ENCODE measurements at places on chromosomes 4 and X.

DNA sequence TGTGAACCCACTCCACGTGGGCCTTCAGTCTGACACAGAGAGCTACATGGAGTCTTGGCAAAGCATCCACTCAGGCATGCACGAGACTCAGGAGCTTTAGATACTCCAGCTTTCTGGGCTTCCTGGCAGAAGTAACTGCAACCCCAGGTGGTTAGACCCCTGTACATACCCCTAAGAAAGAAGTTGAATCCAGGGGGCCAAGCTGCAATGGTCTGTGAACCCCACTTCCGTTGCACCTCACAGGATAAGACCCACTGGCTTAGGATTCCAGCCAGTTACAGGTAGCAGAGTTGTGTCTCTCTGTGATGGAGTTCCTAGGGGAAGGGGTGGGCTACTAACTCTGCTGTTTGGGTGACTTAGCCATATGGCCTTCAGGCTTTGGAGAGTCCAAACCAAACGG lies 21.4 kb upstream of the FAAH2 start:
- no peak for DNase-seq

DNA sequence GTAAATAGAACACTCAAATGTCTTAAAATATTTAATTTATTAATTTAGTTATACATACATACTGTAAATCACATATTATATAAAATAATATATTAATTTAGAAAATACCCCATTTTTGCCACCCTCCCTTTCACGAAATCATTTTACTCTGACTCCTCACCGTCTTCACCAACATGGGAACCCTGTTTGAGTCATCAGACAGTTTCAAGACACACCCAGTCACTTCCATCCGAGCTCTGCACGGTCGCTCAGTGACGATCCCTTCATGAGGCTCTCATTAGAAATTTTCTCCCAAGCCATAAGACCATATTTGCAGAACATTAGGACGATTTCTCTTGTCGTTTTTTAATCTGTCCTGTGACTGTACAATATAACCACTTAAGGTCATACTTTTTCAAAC lies 14.5 kb downstream of the ZNF275 start:
- DNase-seq = no peak

- DNase-seq = no peak
Measured at GRCh38 chr4:17494258-17495190, 17.4 kb downstream of the QDPR start.

DNA sequence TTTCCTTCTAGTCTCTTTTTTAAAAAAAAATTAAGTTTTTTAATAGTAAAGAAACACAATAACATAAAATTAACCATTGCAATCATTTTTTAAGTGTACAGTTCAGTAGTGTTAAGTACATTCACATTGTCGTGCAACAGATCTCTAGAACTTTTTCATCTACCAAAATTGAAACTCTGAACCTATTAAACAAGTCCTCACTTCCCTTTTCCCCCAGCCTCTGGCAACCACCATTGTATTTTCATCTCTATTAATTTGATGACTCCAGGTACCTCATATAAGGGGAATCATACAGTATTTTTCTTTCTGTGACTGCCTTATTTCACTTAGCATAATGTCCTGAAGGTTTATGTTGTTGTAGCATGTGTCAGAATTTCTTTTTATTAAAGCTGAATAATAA lies 31.8 kb downstream of the MSL3 start:
- no peak for DNase-seq

DNA sequence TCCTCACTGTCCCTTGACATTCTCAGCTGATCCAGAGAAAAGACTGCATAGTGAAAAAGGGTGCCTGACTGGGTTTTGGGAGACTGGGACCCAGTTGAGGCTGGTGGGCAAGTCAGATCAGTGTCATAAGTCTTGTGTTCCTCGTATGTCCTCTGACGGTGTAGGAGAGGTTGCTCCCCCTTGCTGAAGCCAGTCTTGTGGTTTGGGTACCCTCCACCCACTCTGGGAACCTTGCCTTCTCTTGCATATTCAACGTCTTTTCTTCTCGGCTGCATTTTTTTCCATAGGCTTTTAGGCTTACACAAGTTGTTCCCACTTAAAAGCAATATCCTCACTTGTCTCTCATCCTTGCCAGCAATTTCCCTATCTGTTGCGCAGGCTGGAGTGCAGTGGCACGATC lies 211.9 kb downstream of the PTTG2 start:
- no peak for DNase-seq

- no peak for DNase-seq
Measured at GRCh38 chrX:41381685-41382084, 47.7 kb downstream of the DDX3X start.

- DNase-seq = no peak
Measured at GRCh38 chr4:74900862-74901261, 32.1 kb upstream of the PARM1 start.

Data from 8988T (cell line).